T-helper 9 cell (primary cell): ENCODE measurements at places on chromosomes 3 and 15.

DNA sequence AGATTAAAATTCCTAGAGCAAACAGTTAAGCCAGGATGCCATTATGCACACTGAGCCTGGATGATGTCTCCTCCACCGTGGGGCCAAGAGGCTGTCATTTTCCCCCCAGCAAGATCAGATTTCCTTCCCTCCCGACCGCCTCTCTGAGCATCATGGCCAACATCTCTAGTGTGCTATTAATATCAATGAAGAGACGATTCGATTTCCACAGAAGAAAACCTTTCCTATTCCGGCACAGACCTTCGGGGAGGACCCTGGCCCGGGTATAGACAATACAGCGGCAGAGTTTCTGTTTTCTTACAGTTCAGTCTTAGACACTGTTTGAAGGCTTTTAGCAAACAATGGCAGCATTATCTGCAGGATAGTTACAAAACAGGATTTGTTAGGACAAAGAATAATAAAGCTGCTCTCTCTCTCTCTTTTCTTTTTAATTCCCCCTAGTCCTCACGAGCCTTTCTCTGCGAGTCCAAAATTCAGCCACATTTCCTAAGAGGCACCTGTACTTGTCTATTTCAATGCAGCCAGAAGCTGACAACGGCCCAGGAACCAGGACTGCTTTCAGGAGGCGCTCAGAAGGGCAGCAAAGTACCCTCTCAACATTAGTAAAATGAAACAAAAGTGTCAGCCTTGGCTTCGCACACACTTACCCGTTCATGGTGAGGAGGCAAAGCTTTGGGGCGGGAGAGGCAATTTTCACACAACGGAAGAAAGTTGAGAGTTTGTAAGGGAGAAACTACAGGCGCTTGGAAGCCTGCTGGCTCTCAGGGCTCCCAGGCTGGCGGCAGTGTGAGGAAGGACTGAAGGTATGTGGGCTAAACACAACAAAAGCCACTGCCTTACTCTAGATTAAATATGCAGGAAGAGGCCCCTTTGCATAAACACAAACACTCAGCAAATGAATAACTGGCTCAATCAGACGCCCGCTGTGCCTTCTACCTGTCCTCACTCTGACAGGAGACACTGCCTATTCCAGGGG lies 278.0 kb downstream of the FOXP1 start:
- no peak for DNase-seq

DNA sequence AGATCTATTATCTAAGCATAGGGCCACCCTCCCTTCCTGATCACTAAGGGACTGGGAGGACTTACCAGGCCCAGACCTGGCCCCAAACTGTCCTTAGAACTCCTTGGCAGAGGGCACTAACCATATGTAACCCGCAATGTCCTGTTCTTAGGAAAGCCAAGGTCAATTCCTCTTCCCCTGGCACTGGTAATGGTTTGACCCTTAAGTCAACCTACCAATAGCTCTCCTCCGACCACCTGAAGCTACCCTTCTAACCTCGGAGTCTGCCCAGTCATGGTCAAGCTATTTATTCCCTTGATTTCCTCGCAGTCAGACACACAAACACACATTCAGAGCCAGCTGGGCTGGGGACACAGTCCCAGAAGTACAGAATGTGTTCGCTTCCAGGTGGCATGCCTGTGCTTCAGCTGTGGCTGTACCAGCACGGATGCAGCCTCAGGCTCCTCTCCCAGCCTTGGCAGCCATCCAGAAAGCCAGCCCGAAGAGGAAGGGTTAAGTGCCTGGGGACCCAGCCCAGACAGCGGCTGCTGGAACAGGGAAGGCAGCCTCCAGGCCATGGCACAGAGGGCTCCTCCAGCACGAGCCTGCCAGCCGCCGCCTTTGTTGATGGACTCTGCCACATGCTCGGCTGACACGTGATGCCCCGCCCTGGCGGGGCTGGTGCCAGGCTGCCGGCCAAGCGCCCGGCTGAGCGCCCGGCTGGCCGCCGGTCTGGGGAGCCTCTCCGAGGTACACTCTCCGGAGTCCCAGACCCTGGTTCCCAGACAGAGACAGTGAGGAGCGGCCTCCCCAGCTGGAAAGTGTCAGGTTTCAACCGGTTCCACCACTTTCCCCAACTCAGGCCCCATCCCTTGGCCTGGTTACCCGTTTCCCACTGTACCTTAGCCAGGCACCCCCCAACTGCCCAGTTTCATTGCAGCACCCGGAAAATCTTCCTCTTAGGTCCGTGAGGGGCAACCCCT lies 5.5 kb downstream of the BMF start:
- no peak for DNase-seq

GRCh38 chr15:56244811-56245576 lies 1.3 kb upstream of the RFX7 start:
- peak; percentile 5 for DNase-seq

DNA sequence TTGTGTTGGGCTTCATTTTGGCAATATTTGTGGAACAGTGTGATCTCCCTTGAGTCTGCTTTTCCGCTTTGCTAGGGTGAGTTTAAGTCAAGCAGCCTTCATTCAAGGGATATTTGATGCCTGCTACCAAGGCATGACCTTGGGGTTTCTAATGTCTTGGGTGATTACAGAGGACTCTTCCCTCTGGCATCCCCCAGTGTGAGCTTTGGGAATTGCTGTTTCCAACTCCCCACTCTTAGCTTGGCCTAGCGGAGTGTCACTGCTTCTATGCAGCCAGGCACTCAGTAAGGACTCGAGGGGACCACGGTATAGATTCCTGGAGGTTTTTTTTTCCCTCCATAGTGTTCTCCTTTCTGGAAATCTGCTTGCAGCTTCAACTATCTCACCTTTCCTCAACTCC lies 21.1 kb downstream of the GCNT3 start:
- DNase-seq: no peak

DNA sequence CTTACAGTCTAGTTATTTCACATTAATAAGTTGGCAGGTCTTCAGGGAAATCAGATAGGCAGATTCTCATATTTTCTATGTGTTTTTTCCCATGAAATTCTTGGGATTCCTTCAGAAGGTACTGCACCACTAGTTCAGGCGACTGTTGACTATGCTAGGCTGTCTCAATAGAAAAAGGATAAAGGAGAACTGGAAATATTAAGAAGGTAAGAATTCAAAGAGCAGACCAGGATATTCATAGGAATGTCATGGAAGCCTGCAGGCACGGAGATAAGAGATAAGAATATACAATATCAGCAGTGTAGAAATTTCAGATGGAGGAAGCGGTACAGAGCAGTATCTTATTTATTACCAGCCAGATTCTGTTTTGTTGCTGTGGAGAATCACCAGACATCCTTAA lies 432.1 kb upstream of the MDFIC2 start:
- no peak for DNase-seq

DNA sequence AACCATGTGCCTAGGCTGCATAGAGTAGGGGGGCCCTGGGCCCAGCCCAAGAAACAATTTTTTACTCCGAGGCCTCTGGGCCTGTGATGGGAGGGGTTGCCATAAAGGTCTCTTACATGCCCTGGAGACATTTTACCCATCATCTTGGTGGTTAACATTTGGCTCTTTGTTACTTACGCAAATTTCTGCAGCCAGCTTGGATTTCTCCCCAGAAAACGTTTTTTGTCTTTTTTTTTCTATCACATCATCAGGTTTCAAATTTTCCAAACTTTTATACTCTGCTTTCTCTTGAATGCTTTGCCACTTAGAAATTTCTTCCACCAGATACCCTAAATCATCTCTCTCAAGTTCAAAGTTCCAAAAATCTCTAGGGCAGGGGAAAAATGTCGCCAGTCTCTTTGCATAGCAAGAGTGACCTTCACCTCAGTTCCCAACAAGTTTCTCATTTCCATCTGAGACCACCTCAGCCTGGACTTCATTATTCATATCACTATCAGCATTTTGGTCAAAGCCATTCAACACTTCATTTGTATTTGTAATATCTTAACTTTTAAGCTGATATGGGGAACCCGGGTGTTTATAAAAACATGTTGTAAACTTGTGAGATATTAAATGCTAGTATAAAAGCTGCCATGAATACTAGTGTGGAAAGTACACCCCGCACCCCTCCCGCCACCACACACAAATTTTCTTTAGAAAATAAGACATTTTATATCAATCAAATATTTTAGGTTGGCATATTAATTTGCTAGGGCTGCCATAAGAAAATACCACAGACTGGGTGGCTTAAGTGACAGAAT lies 56.0 kb upstream of the PLSCR4 start:
- DNase-seq: no peak

GRCh38 chr15:41465822-41466421 lies 27.8 kb upstream of the ITPKA start:
- no peak for DNase-seq

DNA sequence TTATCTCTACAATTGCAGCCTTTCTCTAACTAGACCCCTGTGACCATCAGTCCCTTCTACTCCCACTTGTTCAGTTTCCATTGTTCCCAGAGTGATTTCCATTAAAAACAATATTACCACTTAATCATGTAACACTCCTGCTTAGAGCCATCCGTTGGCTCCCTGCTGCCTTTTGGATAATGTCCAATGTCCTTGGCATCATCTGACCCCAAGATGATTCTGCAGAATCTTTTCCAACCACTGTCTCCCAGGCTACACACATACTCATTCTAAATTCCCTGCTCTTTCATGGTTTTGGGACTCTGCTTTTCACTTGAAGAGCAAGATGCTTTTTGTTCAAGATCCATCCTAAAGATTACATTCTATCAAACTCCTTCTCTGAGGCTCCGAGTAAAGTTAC lies 7.1 kb downstream of the KCNH8 start:
- no peak for DNase-seq

DNA sequence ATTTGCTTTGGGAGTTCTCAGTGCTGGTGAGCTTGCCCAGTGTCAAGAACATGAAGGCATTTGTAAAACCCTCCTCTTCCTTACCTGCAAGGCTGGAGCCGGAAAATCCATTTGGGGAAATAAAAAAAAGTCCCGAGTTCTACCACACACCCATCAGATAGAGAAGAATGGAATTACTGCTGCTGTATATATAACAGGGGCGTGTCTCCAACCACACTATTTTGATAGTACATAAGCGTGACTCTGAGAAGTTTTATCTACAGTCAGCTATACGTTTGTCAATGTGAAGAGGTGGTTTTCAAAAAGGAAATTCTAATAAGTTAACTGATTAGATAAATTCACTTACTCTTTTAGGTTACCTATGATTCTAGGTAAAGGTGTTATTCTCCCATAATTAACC lies 1.3 kb upstream of the CPA3 start:
- no peak for DNase-seq

DNA sequence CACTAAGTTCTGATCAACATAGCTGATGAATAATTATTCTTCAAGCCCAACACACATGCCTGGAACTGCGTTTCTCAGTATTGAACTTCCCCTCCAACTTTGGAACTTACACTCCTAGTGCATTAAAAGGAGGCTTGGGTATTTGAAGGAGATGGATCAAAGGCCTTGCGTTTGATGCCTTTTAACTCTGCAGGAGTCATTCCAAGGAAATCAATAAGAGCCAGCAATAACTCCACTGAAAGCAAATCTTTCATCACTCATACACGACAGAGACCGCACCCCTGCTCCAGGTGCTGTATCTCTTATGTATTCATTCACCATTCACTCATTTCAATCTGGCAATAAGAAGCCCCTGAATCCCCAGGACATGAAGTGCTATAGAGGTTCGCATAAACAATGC lies 14.0 kb upstream of the FSIP1 start:
- no peak for DNase-seq

GRCh38 chr15:31215490-31216214 lies 111.0 kb upstream of the KLF13 start:
- DNase-seq: peak; percentile 71

DNA sequence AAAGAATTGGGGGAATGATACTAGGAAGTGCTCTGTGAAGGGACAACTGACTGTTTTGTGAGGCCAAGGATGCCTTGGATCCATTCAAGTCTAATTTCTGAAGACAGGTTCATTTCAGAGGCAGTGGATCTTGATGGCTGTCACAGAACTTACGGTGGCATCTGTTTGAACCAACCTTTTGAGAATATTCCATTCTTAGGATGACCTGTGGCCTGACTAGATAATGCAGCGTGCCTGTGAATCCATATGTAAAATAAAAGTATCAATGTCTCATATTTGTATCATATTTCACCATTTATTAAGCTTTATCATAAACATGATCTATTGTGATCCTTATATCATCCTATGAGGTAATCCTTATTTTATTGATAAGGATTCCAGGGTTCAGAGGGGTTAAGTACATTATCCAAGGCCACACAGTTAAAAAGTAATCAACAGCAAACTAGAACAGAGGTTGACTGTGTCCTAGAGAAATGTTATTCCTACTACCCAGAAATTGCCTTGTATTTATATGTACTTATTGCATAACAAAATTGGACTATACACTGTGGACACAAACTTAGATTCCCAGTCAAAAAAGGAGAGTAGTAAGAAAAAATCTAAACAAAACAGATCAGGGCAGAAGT lies 34.3 kb downstream of the IL1RAP start:
- no peak for DNase-seq

GRCh38 chr3:127632035-127632820 lies 3.2 kb downstream of the PODXL2 start:
- no peak for DNase-seq

DNA sequence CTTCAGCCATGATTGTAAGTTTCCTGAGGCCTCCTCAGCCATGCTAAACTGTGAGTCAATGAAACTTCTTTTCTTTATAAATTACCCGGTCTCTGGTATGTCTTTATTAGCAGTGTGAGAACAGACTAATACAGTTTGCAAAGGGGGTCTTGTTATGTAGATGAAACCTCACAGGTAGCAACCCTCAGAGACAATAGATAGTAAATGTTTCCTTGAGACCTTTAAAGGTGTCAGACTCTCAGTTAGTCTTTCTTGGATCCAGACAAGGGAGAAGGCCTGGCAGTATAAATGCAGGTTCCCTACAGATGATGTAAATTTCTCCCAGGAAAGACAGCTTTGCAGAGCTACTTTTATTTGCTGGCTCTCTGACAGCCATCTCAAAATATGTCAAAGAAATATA lies 510.8 kb downstream of the AGBL1 start:
- DNase-seq: no peak

DNA sequence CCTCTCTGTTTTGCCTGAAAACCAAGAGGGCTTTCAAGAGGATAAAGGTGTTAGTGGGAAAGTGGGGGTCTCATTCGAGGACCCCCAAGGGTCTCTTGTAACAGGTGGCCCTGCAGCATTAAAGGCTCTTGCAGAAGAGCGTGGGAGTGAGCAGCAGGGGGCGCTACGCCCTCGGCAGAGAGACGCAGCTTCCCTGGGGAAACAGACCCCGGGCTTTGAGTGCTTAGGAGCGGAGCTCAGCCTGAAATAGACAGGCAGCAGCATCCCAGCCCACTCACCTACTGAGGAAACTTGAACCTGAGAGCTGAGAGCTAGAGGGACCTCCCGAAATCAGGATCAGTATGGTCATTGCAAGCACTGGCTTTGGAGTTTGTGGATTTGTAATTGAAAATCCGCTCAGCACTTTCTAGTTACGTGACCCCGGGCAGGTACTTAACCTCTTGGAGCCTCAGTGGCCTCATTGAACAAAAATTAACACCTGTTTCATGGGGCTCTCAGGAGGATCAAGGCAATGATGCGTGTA lies 25.7 kb downstream of the RPLP1 start:
- peak; percentile 47 for DNase-seq

DNA sequence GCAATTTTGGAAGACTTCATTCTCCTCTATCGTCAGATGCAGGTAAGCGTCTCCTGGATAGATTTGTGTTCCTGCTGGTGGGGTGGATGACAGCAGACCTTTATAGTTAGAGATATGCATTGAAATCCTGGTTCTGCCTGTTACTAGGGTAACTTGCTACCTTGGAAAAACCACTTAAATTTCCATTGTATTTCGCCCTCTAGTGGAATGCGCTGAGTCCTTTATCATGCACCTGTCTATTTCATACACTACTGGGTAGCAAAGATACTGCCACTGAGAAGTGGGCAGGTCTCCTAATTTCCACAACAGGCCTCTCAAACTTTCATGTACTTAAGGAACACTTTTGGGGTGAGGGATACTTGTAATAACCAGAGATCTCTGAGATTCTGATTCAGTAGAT lies 209.5 kb upstream of the SUCLG2 start:
- no peak for DNase-seq
